Activated CD4-positive, alpha-beta T cell treated with anti-CD3 and anti-CD28 coated beads, Interleukin-2, amount 50 U/mL, for 1 hour (primary cell): ENCODE measurements at places on chromosomes 11 and 22.

DNA sequence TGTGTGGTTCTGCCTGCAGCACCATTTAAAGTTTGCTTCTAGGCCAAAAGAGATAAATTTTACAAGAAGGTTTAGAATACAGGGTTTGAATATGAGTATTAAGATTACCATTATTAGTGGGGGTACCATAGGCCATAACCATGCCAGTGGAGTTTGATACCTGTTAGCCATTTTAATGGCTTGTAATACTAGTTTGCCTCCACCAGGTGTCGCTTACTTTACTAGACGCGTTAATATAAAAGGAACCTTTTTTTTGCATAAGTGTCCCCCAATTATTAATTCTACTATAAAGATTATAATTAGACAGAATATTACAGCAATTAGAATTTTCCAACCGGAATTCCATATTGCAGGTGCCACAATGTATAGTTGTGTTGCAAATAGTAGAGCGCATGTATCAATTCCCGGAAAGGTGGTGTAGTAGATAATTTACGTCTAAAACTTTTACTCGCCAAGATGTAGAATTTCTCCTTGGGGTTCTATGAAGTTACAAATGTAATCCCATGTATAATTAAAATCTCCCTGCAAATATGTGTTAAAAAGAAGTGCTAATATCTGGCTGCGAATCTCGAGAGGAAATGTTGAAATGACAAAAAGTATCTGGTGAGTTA lies 16.1 kb downstream of the MS4A6E start:
- no peak for DNase-seq

DNA sequence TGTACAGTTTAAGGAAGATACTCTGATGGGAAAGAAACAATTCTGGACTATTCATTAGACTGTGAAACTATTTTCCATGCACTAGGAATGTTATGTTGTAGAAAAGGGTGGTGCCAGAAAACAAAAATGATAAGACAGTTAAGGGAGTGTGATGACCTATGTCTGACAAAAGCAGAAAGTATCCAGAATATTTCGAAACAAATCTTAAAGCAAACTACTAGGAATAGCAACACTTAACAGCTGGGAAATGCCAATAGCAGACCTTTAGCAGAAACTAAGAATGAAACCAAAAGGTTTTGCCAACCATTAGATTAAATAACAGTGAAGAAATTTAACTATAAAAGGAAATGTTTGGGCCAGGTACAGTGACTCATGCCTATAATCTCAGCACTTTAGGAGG lies 3.3 kb upstream of the ARHGAP20 start:
- no peak for DNase-seq

DNA sequence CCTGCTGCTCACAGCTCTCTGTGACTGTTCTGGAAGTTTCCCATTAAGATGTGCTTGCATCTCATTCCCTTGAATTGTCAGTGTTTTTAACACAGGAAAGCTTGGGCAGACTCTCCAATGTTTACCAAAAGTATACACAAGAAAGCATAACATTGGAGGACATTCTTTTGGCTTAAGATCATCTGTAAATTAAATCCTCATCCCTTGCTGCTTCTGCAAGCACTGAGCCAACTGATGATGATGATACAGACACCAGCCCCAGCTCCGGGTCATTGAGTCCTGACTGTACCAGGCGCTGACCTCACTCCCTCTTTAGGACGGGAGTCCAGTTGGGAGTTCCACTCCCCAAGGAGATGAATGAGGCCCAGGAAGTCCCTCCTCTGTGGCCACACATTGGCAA lies 23.8 kb downstream of the CD82 start:
- no peak for DNase-seq

DNA sequence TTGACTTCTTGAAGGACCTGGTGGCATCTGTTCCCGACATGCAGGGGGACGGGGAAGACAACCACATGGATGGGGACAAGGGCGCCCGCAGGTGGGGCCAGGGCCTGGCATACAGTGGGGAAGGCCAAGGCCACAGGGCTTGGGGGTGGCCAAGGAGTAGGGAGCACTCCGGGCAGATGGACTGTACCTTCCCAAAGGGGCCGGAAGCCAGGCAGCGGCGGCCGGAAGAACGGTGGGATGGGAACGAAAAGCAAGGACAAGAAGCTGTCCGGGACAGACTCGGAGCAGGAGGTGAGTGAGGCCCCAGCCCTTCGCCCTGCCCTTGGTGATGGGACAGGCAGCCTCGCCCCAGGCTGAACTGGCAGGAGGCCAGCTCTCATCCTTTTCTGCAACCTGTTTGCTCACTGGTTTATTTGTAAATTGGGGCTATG lies 1.2 kb downstream of the DRAP1 start:
- DNase-seq = no peak

GRCh38 chr11:70090961-70091381 lies 12.9 kb downstream of the ANO1 start:
- DNase-seq = no peak

DNA sequence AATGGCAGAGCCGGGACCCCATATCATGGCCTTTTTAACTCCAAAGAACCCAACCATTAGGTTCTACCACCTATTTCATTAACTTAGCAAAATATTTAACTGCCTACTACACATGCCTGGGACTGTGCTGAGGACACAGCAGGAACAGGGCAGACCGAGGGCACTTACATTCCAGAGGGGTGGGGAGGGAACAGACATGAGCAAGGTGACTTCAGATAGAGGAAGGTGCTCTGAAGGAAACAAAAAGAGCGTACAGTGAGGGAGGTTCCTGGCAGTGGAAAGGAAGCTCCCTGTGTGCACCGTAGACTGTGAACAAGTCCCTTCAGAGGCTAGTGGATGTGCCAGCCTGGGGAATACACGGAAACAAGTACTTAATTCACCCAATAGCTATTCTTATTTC lies 82.8 kb downstream of the NAT10 start:
- DNase-seq = no peak

- no peak for DNase-seq
Measured at GRCh38 chr11:64976651-64977050, 4.7 kb upstream of the MAJIN start.

DNA sequence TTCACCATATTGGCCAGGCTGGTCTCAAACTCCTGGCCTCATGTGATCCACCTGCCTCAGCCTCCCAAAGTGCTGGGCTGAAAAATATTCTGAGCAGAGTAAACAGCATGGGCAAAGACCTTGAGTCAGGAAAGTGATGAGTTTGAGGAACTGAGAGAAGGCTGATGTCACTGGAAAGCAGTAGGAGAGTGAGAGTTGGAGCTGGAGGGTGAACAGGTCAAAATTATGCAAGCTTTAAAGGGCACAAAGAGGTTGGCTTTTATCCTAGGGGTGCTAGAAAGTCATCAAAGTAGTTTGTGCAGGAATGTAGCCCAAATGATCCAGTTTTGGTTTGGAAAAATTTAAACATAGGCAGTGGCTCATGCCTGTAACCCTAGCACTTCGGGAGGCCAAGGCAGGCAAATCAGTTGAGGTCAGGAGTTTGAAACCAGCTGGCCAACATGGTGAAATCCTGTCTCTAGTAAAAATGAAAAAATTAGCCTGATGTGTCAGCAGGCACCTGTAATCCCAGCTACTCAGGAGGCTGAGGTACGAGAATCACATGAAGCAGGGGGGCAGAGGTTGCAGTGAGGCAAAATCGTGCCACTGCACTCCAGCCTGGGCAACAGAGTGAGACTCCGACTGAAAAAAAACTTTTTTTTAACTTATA lies 44.7 kb upstream of the CXCR5 start:
- DNase-seq = no peak

- no peak for DNase-seq
Measured at GRCh38 chr11:122150216-122151124, 34.5 kb upstream of the BLID start.

DNA sequence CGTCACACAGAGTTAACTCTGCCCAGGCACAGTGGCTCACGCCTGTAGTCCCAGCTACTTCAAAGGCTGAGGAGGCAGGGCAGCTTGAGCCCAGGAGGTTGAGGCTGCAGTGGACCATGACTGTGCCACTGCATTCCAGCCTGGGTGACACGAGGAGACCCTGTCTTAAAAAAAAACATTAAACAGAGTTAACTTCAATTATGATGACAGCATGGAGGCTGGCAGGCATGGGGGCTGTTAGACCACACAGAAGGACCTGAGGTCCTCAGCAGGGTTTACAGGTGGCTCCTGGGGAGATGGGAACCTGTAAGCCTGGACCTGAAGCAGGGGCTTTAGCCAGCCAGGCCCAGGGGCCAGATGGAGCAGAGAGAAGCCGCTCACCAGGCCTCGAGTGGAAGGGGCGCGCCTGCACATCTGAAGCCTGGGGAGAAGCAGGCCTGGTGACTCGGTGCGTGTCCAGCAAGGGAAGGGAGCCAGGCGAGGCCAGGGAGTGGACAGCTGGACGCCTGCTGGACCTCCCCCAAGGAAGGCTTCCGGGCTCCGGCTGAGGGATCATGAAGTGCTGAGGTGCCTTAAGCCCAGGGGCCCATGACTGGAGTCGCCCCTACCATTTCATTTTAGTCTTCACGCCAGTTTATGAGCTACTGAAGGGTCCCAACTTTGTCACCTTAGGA lies 25.3 kb downstream of the RPUSD4 start:
- no peak for DNase-seq

DNA sequence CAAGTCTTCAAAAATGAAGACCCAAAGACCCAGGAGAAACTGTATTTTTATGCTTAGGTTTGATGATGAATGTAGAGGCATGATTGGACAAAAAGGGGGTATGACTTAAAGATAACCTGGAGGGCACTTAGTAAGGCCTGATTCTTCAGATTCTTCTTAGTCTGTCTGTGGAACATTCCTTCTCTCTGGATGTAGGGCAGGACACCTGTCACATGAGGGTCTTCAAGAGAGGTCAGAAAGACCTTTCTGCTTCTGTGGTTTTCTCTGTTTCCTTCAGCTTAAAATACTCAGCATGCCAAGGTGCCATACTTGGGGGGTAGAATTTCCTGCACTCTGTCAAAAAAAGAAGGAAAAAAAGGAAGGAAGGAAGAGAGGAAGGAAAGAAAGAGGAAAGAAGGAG lies 78.1 kb downstream of the BLID start:
- no peak for DNase-seq

DNA sequence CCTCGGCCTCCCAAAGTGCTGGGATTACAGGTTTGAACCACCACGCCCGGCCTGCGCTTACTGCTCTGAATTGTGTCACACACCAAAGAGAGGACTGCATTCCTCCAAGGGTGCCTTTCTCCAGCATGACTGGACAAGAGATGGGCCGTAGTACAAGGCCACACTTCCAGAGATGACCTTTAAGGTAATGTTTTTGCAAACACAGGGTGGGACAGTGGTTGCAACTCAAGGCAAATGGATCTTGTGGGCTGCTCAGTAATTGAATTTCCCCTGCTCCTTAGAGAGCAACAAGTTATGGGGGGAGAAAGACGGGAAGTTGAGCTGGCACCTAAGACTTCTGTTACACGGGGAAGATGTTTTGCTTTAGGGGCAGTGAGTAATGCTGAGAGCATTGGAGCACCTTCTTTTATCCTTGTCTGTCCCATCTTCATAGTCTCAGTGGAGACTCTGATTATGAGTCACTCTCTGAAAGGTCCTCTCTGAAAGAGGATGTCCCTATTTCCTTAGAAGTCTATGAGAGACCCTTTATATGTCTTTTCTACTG lies 66.3 kb downstream of the C11orf91 start:
- no peak for DNase-seq

DNA sequence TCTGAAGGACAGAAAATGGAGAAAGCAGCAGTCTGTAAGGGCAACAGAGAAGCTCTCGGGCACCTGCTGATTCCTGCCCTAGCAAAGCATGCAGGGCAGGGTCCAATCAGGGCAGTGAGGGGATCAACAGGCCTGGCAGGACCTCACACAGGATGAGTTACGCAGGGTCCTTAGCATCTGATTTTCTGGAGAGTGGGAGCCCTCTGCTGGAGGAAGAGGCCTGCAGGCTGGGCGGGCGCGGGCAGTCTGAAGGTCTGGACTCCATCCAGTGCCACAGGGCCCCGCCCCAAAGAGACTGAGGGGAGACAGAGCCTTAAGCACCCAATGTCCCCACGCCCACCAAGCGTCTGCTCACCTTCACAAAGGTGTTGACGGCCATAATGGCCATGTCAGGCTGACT lies 28.9 kb downstream of the AP1B1 start:
- no peak for DNase-seq

DNA sequence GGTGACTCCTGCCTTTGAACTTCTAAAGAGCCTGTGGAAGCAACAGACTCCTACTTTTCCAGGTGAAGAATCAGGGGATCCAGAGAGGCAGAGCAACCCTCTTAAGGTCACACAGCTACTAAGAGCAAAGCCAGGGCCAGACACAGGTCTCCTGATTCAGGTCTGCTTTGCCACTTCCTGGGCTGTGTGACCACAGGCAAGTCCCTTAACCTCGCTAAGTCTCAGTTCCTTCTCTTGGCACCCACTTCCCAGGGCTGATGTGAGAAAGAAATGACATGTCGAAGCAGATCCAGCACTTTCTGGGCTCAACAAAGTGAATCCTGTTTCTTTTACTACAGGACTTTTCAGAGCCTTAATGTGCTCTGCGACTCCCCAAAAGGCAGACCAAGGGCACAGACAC lies 30.2 kb downstream of the UQCR10 start:
- no peak for DNase-seq

GRCh38 chr11:61551634-61552033 lies 29.2 kb downstream of the SYT7 start:
- DNase-seq = no peak

GRCh38 chr22:29636751-29637150 lies 33.3 kb downstream of the NF2 start:
- no peak for DNase-seq

- no peak for DNase-seq
Measured at GRCh38 chr11:33045551-33046255, 6.3 kb downstream of the TCP11L1 start.

GRCh38 chr11:118894192-118894591 lies 10.5 kb downstream of the CXCR5 start:
- no peak for DNase-seq

- DNase-seq = no peak
Measured at GRCh38 chr11:15349413-15349812, 234.7 kb downstream of the INSC start.

GRCh38 chr11:119052163-119052814 lies 4.7 kb downstream of the HYOU1 start:
- no peak for DNase-seq
